ENCODE measurements at places on chromosomes 3 and 15. TPM values are rescaled to one million over a fixed set of nuclear protein-coding genes. Genes with fewer than 3 reads are reported as not detected.

DNA sequence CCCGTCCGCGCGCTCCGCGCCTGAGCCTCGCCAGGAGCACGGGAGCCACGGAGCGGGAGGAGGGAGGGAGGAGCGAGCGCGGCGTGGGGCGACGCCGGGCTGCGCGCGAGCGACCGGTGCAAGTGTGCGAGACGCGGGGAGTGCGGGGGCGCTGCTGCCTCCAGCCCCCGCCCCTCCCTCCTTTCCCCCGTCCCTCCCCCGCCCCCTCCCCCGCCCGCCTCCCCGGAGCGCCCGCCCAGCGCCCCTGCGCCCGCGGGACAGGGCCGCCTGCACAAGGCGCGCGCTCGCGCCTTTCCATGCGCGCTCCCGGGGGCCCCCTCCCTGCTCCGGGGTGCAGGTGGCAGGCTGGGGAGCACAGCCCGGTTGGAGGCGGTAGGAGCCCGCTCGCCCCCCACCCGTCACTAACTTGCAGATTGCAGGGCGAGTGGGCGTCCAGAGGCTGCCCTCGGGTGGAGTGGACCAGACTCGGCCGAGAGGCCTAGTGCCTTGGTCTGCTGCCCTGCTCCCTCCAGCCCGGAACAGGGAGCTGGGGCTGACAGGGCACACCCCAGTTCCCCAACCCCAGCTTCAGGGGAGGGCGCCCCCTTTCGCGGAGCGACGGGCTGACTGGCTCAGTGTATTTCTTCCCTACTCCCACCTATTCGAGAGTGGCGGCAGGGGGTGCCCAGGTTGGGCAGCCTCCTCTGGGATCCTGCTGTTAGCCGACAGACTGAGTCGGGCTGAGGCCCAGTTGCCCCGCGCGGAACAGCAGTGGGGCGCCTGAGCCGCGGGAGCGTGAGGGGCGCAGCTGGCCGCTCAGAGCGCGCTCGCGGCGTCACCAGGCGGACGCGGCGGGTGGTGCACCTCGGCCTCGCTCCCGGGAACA lies at the start of gene WNT7A:
Gene WNT7A (minus strand): TSS at position 126 of the 865 bp plus-strand sequence. CDS start 255 bp downstream, outside the sequence.
- DNase-seq, result no peak

DNA sequence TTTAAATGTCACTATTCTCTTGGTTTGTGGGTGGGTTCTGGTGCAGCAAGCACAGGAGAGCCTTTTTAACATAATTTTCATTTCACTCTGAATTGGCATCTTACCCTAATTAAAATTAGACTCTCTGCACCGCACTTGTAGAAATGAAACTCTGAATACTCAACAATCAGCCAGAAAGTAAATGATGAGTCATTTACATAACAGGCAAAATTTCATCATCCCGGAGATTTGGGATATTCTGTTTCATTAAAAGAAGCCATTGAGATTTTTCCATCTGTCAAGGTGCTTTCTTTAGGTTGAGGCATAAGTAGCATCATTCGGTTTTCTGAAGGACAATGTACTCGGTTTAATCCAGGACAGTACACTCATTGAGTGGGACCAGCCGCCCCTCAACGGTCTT lies 111.0 kb downstream of the RFTN1 start:
- no peak for DNase-seq

DNA sequence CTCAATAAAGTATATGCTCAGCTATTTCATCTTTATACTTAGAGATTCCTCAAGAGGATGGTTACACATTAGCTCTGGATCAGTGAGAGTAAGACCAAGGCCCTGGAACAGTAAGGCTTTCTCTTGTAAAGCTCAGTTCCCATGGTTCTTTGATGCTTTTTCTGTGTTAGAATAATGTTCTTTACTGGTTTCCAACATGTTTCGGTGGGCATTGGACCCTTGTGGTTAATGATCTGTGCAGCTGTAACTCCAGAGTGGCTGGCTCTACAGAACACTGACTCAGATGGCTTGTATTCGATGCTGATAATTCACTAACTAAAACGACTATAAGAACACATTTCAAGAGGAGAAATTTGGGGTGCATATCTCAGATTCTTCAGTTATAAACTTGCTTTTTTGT lies 114.7 kb downstream of the AKAP13 start:
- DNase-seq, result no peak

DNA sequence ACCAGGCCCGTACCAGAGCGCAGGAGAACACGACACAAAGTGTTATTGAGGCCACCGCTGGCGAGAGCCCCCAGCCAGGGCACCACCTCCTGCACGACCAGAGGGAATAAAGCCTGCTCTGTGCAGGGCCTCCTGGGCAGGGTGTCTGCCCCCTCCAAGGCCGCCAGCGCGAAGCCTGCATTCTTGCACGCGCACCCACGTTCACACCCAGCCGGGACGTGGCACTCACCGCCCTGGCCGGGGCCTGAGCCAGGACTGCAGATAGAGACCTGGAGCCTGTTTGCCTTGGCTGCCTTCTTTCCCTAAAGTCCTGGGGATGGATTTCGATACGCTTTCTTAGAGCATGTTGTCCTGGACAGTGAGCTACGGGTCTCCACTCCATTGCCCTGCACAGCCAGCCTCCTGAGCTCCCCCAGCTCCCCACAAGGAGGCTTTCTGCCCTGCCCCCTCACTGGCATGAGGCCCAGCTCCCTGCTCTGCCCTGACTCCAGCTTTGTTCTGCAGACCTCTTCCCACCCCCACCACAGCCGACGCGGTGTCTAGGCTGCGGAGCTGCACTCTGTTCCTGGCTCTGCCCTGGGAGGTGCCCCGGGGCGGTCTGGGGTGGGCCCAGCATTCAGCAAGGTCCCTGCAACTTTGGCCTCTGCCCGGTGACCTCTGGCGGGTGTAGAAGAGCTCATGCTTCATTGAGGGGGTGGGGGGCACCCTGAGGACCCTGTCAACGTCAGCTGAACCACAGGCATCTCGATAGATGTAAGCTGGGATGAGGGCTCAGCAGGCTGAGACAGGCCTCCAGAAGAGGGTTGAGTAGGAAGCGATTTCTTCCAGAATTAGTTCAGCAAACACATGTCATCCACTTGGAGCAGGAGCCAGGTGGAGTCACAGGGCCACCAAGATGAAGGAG lies 145.0 kb downstream of the LRRK1 start:
- no peak for DNase-seq

PLSCR2 gene
- polyA plus RNA-seq, result not detected

DNA sequence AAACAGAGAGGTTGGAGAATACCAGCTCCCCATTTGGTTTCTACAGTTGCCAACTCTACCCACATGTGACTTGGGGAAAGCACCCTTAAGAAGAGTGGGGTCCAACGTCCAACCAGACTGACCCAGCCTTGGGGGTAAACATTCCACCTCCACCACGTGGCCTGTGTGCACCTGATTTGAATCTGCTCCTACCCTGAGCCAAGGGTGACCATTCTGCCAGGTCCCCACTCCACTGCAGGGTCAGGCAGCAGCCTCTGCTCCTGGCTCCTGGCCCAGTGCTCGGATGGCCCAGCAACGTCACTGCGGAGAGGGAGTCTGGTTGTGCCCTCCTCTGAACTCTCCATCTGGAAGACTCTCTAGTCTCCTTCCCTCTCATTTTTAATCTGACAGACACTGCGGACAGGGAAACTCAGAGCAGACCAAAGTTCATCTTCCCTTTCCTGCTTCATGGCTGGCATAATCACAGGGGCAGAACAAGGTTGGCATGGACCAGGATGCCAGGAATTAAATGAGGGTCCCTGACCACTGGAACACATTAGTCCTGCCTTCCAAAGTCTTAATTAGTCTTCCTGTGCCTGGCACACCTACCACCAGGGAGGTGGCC lies 29.4 kb downstream of the FHIT start:
- no peak for DNase-seq

DNA sequence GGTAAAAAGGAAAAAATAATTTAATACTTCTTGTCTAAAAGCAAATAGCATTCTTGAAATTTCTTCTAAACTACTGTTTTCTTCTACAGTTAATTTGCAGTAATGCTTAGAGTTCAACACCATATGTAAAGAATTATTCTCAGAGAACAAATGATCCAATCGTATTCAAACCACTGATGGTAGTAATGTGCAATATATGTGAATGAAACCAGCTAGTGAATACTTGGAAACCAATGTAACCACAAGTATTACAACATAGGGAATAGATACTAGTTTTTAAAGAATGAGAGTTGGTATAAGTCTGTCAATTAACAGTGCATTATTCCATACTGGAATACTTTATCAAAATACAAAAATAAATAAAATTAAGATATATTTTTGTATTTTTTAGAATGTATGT lies 850.0 kb downstream of the DIPK2A start:
- DNase-seq, result peak; percentile 67

DNA sequence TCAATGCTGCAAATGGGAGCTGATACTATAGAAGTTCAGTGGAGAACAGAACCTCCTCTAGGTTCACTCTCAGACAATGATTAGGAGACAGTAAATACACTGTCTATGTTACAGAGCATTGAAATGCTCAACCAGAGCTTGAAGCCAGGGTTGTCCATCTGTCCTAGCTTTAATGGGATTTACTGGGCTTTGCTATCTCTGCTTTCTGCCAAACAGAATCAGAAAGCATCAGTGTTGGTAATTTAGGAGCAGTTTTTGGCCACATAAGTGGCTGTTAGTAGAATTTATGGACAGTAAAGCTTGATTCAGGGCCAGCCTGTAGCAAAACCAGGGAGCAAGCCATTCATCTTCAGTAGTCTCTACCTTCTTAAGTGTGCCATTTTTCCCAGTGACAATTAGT lies 396.3 kb downstream of the LSAMP start:
- DNase-seq, result no peak

DNA sequence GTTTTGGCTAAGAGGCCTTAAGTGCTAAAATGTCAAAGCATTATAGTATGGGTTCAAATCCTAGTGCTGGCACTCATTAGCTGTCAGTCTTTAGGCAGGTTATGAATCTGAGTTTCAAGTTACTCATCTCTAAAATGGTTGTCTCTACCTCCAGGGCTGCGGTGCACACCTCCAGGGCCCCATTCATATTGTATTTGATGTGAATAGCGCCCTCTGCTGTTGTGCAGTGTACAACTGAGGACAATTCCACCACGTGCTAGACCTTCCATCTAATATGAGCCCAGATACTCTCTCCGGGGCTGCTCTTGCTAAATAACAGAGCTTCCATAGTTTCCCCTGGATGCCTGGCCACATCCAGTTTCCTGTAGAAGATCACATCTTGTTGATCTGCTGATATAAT lies 54.3 kb downstream of the OXNAD1 start:
- no peak for DNase-seq

GRCh38 chr3:26627080-26627479 lies 4.5 kb downstream of the LRRC3B start:
- no peak for DNase-seq

DNA sequence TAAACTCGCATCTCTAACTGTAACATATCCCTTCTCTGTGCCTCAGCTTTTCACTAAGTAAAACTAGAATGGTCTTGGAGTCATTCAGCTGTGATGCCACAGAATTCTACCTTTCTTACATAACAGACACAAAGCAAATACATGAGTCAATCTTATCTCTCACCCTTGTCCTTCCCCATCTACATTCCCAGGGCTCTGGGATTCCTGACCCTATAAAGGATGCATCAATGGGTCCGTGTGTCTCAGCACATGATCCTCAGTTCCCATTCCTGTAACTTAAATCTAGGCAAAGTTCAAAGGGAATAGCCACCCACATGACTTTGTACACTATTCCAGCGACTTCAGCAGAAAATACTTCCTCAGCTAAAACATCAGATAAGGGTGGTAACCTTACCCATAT lies 11.8 kb upstream of the ARL8B start:
- no peak for DNase-seq

- DNase-seq, result no peak
These were observed 716 bp upstream of the KLHL24 start for GRCh38 chr3:183634707-183635106.

DNA sequence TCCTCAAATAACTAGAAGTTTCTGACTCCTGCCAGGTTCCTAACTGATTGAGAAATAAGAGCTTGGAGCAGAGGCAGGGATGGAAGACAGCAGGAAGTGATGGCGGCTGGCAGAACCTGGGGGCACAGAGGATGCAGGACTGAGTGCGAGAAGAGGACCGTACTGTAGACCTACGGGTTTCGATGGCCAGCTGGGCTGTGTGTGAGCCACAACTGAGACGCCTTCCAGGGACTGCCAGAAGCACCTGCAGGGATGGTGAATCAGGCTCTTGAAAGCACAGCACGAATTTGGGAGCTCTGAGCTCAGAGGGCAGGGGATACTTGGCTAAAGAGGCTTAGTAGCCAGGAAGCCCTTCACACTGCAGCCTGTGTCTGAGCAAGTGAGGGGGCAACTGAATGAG lies 165.6 kb downstream of the ABHD5 start:
- DNase-seq, result no peak

GRCh38 chr15:57340682-57341259 lies 35.5 kb upstream of the CGNL1 start:
- no peak for DNase-seq

NME9 gene
- polyA plus RNA-seq, result 0.06 TPM

DNA sequence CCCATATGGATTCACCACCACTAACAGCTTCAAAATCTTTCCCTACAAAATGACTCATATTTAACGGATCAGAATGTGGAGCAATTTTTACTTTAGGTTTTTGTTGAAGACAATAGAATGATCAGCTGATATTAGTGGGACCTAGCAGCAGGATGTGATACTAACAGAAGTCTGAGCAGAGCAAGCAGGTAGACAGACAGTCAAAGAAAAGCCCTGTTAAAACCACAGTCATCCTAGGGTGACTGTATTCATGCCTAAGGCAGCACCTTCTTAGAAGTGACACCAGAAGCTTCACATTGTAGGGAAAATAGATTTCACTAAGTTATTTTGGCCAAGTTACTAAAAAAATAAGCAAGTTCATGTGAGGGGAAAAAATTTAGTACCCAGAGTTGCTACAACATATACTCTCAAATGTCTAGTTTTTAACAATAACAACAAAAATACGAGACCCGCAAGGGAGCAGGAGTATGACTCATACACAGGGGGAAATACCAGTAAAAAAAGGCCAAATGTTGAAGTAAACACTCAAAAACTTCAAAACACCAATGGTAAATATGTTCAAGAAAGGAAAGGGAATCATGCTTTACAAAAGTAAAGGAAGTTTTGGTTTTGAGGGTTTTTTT lies 590.9 kb downstream of the EPHA3 start:
- no peak for DNase-seq
